Fibroblast of skin of abdomen (primary cell): ENCODE measurements at places on chromosomes 3 and 15.

- peak; percentile 49 for DNase-seq
These were observed 72.7 kb upstream of the FNDC3B start for GRCh38 chr3:171966533-171967136.

DNA sequence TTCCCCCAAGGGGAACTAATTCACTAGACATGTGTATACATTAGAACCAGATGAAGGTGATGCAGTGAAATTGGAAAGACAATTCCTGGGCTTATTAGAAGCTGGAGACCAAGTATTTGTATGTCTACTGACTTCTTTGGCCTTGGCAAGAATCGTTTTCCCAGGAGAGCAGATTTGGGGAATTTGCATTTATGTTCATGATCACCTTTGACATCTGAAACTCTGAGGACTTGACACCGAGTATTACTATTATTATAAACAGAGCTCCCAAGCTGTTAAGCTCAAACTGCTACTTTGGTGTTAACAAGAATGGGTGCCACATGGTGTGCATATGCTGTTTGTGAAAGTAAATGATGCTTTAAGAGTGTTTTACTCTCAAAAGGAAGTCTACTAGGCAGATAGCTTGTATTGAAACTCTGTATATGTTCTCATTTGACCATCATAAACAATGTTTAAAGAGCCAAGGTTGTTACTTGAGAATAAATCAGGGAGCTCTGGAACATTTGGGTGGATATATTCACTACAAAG is 519.8 kb upstream of the GOLIM4 start:
- no peak for DNase-seq

DNA sequence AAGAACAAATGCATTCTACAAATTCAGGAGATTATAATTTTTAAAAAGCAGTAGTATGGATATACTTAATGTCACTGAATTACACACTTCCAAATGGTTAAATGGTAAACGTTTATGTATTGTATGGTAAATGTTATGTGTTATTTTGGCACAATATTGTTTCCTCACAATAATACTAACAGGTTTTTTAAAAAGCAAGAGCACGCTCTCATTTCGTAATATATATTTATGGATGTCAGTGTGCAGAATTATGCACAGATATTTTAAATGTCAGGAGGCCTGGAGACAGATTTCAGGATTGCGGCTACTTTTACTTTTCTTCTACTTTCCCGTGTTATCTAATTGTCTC is 533 bp downstream of the ZNF445 start:
- DNase-seq = no peak

DNA sequence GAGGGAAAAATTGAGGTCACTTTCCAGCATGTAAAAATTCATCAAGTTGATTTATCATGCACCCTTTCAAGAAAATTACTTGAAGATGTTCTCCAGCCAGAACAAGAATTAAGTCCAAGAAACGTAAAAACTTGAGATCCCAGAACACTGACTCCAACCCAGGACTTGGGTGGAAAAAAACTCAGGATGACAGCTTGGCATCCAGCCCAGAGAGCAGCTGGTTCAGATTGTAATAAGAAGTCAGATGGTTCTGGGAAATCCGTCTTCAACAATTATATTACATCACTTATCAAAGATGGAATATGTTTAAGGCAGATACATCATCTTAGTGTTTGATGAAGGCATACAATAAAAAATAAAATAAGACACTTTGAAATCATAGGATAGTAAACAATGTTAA is 23.0 kb upstream of the DNAJC13 start:
- DNase-seq = peak; percentile 72

GRCh38 chr3:72329354-72329753 is 518.9 kb downstream of the SHQ1 start:
- DNase-seq = no peak

- peak; percentile 97 for DNase-seq
These were observed 422.3 kb upstream of the ROBO1 start for GRCh38 chr3:80190051-80190450.

GRCh38 chr15:90232941-90233386 is 777 bp downstream of the CIB1 start:
- no peak for DNase-seq

DNA sequence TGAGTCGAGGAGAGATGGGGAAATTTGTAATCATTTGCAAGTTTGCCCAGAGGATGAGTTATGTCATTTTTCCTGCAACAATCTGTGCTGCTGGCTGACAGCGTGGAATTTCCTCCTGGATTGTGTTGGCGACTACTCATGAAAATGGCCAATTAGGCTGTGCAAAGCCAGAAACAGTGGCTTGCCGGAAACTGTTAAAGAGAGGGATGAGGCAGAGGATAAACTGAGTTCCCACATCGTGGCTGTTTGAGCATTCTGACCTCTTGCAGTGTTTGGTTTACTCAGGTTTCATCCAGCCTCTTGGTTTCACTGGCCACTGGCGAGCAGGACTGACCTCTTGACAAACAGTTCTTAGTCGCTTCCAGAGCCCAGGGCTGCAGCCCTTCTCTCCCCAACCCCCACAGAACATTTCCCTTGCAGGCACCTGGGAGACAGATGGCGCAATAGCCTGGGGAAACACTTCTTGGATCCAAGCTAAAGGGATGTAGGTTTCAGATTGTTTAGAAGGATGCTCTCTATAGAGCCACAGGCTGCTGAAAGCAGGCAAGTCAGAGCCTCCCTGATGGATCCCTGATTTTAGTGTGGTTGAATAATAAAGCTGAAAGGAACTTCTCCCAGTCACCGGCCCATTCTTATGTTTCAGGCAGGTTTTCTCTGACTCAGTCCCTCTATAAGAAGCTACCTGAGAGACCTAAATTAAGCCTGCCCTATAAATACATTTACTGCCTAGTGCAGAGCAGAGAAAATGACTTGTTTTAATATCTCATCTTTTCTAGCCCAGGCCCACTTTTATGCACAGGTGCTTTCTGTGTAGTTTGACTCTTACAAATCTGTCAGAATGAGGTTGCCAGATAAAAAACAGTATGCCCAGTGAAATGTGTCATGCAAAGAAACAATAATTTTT is 92.8 kb upstream of the UBE2E1 start:
- DNase-seq = peak; percentile 92

GRCh38 chr3:132840201-132840700 is 118.0 kb upstream of the NPHP3 start:
- DNase-seq = no peak

DNA sequence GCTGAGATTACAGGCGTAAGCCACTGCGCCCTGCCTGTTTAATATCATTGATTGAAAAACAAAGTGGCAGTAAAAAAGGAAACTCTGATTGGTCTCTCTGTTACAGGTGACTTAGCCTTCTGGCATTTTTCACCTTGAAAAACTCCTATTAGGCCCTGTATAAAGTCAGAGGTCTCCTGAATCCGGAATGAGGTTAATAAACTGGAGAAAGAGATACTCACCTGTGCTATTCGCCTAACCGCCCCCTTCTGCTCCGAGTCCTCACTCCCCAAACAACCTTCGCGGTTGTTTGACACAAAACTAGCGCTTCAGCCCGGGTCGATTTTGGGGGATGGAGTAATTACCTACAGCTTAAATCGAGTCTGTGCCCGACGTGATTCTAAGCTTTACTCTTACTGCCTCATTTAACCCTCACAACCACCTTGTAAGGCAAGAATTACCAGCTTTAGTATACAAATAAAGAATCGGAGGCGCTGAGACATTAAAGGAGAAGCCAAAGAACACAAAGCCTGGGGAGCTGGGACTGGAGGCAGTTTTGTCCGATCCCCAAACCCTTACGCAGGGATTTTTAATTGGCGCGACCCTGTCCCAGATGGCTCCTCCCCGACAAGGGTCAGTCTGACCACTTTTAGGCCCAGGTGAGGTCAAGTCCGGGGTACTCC is 441 bp downstream of the CEP70 start:
- no peak for DNase-seq

GRCh38 chr3:43455233-43455632 is 166.6 kb downstream of the ANO10 start:
- peak; percentile 21 for DNase-seq

- DNase-seq = no peak
These were observed 23.1 kb upstream of the GABPB1 start for GRCh38 chr15:50377867-50378751.

GRCh38 chr3:44301746-44302145 is 36.8 kb upstream of the TCAIM start:
- no peak for DNase-seq

GRCh38 chr3:102078854-102079808 is 229.8 kb downstream of the NFKBIZ start:
- DNase-seq = no peak

GRCh38 chr3:105653868-105654267 is 214.9 kb downstream of the CBLB start:
- DNase-seq = no peak

DNA sequence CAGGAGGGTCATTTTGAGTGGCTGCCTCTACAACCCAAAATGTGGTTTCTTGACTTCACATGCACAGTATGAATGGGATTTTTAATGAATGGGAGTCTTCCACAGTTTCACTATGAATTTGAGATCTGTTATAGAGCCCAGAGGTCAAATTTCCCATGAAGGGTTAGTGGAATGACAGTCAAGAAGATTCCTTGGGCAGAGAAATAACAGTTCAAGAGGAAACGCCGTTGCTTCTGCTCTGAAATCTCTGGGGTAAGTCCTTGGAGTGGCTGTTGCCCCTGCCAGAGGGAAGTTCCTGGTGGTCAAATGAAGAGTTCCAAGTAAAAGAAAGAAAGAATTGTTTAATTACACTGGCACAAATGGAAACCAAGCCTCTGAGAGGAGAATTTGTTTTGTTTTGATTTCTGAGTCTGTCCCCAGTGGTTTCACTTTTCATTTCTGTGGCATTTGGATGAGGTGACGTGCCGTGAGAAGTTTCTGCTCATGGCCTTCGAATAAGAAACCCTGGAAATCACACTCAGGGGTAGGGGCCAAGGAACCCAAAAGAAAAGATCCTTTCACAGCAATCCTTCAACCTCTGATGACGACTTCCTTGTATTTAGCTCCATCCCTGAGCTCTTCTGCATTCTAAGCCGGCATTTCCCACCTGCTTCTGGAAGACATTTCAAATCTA is 77.5 kb upstream of the IL12A start:
- no peak for DNase-seq

DNA sequence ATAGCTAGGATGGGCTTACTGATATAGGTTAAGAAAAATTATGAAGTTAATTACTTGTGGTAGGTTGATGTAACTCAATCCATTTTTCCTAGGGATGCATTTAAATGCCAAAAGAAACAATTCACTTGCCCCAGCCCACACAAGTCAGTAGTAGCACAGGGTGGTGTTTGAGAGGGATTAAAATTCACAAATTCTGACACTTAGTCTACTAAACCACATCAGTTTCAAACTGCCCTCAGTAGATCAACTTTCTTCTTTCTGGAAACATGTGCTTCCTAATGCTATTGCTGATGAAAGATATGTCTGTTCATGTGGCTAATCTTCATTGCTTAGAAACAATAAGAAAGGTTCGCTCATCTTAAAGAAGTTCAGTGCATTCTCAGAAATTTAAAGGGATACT is 160.6 kb downstream of the EPHA3 start:
- no peak for DNase-seq

DNA sequence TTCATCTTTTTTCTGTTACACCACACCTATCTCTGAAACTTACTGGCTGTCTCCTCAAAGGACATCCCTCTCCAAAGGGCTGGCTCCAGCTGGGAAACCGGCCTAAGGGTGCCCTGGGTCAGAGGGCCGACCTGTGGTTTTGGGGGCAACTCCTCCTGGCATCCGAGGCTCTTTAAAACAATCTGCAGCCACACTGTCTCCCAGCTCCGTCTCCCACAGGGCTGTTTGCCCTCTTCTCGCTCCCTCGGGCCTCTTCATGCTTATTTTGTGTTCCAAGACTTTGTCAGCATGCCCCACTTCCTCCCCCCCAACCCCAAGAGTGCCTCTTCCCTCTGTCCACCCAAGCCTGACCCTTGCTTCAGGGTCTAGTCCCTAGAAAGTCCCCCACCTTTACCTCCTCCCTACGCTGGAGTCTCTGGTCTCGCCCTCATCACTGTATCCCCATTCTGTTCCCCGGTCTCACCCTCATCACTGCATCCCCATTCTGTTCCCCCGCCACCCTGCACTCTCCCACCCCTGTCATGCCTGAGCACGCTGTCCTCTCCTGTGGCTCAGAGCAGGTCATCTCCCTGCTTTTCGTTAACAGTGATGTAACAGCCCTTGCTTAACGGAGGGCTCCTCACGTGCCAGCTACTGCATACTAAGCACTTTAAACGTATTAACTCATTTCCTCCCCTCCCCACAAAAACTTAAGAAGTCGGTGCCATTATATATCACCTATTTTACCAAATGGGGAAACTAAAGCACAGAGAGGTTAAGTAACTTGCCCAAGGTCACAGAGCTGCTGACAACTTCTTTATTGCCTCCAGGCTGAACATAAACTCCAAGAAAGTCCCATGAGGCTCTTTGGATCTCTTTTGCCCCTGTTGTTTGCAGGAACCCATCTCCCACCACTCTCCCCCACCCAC is 1.1 kb upstream of the CSK start:
- peak; percentile 44 for DNase-seq

DNA sequence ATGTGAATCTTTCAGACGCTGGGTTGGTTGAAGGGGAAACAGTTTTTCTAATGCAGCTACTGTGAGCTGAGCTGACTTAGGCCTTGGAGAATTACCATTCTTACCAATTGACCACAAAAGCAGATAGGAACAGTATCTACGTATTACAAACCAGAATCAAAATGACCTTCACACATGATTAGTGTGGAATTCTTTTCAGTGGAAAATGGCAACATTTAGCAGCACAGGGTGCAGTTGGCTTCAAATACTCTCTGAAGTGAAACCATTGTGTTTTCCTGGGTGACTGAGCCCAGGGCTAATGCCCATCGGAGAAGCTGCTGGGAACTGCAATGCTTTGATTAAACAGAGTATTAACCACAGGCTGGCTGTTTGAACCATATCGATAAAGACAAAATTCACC is 40.2 kb upstream of the GOLGA8J start:
- DNase-seq = no peak

GRCh38 chr3:27813255-27813654 is 91.1 kb upstream of the EOMES start:
- no peak for DNase-seq

- no peak for DNase-seq
These were observed 118.7 kb downstream of the THRB start for GRCh38 chr3:24375947-24376384.

GRCh38 chr3:171784937-171785336 is 25.3 kb downstream of the PLD1 start:
- DNase-seq = no peak

DNA sequence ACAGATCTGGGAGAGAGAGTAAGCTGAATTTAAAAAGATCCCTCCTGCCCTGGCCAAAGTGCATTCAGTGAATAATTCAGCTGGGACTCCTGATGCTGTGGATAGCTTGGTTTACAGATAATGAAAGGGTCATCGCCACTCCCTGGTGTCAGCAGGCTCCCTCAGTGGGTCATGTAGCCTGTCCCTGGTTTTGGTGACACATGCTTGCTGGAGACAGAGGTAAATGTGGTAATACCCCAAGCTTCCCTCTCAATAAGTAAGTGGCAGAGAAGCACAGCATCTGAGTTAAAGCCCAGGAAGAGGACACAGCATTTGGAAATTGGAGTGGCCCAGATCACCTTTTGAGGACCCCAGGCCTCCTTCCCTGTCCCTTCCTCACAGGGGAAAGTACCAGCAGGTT is 1.8 kb downstream of the TMEM115 start:
- no peak for DNase-seq

- DNase-seq = no peak
These were observed 46.2 kb upstream of the VILL start for GRCh38 chr3:37944391-37944842.

GRCh38 chr3:107238787-107239186 is 138.5 kb upstream of the CCDC54 start:
- no peak for DNase-seq

- DNase-seq = no peak
These were observed 15.0 kb upstream of the RORA start for GRCh38 chr15:61243983-61244593.

GRCh38 chr15:44438402-44438801 is 11.0 kb downstream of the CTDSPL2 start:
- no peak for DNase-seq
